A172 (cell line): ENCODE measurements at places on chromosomes 5 and 9.

DNA sequence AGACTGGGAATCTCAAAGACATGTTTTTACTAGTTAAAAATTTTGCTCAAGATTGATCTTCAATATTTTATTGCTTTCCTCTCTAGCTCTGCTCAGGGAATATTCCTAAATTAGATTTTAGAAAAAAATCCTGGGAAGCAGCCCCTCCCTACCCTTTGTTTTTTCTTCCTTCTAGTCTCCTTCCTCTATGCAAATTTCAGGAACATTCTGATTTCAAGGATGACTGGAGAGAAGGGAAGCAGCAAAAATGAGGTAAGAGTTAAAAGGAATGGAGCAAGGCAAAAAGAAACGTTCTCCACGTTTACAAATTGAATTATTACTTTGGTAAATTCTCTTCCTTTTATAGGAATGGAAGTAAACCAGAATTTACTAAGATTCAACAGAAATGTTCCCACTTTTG is 493.4 kb upstream of the TUSC1 start:
- DNase-seq = peak; percentile 14

- DNase-seq = peak; percentile 72
Observed at GRCh38 chr9:18905028-18905882, 127.8 kb downstream of the SAXO1 start.

DNA sequence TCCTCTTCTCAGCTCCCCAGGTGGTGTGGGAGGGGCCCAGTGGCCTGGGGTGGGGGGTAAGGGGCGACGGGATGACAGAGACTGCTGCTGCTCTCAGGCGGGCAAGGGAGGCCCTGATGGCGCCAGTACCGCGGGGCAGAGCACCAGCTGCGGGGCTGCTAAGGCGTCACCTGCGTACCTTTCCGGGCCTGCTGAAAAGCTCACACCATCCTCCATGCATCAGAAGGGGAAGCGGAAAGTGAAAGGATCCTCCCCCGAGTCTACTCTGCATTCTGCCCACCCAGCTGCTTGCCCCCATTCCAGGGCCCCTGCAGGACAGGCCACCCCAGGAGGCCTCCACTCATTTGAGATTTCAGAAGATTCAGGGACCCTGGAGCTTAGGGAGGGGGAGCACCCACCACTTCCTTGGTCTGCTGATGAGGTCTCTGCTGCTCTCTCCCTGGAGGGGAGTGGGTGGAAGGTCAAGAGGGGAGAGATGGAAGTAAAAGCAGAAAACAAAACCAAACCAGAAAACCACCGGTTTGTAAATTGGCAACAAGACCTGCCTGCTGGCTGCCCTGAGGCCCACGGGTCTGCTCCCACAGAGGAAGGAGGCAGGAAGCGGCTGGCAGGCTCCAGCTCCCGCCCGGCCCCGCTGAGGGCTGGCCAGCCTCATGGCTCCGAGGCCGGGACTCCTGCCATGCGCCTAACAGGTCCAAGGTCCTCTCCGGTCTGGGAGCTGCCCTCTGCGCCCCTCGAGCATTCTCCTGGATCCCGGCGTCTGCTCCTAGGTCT is 33.6 kb downstream of the PRRT1B start:
- DNase-seq = no peak

- DNase-seq = no peak
Observed at GRCh38 chr5:72505539-72506157, 1.6 kb downstream of the ZNF366 start.

DNA sequence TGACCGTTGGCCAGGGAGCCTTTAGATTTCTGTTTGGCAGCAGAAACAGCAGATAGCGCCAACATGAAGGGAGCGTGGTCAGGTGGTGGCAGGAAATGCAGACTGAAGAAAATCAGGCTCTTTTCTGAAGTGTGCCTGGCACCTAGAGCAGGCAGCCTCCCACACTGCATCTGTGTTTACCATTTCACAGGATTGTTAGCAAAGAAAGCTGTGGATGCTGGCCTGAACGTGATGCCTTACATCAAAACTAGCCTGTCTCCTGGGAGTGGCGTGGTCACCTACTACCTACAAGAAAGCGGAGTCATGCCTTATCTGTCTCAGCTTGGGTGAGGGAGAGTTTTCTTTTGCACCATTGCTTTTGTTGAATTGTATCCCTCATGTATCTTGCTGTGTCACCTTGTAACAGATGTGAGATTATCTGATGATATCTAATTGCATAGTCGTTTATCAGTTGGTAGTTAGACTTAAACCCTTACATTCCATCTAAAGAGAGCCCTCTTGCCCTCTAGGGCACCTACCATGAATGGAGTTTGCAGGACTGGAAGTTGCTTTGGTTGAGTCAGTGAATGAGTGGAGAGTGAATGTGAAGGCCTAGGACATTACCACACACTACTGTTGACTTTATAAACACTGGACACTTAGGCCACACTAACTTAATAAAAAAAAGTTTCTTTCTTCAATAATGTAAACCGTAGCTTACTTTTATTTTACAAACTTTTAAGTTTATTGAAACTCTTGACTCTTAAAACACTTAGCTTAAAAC is 42.8 kb downstream of the ACO1 start:
- no peak for DNase-seq

- peak; percentile 37 for DNase-seq
Observed at GRCh38 chr5:170591054-170591453, 87.2 kb downstream of the KCNIP1 start.

DNA sequence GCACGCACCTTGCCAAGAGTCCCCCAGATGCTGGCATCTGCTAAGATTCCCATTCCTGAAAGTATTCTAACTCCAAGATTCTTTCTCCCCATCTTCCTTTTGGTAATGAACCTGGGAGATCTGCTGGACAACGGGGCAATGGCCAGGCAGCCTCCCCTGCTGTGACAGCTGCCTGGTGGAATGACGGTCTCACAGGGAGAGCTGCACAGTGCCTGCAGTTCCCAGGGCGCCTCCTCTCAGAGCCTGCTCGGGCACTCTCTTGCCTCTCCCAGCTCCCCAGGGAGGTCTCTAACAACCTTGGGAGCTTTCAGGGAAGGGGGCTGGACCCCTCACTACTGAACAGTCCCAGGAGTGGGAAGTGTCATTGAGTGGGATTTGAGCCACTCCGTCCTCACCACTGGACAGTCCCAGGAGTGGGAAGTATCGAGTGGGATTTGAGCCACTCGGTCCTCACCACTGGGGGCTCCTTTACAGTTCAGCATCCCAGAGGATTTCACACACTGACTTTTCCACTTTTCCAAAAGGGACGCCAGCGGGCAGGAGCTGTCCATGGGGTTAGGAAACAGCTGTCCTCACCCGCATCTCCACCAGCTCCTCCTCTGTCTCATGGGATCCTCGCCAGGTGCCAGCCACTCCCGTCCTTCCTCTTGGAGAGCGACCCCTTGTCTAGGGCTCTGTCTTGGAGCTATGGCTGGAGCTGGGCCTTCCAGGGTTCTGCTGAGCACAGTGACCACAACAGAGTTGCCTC is 65.7 kb downstream of the ADAMTS2 start:
- DNase-seq = no peak

DNA sequence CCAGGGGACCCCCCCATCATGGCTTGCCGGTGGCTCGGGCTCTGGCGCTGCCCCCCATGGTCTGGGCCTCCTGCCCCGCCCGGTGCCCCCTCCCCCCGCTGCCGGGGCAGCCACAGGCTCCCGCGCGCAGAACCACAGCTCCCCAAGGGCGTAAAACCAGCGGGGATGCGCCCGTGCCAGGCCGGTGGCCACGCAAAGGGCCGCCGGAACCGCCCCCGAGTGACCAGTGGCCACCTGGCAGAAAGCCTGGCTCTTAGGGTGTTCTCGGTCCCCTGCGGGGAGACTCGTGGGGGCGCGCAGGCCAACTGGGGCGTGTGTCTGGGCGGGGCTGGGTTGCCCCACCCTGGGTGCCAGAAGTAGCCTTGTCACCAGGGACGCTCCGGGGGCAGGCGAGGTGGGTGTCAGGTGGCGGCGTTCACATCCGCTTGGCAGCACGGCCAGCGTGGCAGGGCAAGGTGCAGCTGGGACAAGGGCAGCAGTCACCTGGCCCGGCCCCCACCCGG is 515 bp upstream of the AGPAT2 start:
- no peak for DNase-seq

DNA sequence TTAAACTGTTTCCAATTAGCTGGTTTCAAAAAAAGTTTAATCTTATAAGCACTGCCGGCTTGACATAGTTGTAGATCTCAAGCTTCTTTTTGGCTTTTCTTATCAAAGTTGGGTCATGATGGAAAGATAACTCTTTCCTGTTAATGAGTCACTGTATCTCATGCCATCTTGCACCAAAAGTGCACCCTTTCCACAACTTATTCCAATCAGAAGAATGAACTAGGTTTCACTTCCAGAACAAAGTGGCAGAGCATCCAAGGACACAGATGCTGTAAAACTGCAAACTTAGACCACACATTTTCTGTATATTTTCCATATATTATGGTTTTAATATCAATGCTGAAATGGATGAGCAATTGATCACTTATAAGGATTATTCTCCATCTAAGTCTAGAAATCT is 198.2 kb downstream of the GLIS3 start:
- peak; percentile 32 for DNase-seq

GRCh38 chr9:126509718-126510117 is 104.0 kb upstream of the LMX1B start:
- DNase-seq = no peak

DNA sequence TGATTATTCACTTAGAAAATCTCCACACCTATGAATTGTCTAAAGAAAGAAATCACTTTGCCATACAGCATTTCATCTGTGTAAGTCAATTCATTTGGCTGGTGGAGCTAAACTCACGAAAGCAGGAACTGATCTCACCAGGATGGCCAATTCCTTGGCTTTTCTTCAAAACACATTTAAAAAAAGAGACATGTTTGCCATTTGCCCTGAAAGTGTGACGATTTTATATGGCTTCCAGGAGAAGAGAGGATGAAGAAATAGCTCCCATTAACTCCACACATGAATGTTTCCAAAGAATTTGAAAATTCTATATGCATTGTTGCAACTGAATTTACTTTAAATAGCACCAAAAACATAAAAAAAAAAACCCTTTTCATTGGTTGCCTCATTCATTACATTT is 334.7 kb downstream of the DMRT2 start:
- DNase-seq = no peak

DNA sequence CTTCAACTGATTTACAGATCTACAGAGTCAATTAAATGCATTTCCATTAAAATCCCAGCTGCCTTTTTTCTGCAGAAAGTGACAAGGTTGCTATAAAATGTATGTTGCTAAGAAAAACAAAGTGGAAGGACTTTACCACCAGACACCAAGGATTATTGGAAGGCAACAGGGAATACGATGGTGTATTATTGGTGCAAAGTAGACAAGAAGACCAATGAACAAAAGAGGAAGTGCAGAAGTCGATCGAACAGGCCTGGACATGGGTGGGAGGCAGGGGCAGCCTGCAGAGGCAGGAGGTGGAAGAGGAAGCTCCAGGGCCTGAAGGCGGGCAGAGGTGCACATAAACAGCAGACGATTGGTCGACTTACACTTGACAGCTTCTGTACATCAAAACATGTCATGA is 10.6 kb upstream of the SLC6A19 start:
- no peak for DNase-seq

DNA sequence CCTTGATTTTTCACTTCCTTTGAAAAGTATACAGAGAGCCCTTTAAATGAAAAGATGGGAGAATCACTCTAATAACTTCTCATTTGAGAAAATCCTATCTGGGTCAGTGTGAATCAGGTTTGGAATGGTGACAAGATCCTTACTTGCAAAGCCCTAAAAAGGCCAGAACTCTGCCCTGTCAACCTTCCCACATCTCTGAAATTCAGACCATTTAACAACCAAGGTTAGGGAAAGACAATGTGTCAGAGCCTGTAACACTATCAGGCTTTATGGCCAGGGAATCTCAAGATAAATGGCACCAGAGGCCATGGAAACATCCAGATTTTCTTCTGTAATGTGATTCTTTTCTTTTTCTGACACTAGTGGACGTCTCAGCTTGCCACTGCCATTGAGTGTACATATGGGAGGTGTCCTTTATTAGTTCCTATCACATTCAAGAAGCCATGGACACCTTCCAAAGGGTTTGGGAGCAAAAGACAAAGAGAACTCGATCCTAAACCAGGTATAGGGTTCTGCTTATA is 165.7 kb upstream of the GPR151 start:
- no peak for DNase-seq

GRCh38 chr9:4301971-4302427 is 2.1 kb upstream of the GLIS3 start:
- DNase-seq = peak; percentile 83

DNA sequence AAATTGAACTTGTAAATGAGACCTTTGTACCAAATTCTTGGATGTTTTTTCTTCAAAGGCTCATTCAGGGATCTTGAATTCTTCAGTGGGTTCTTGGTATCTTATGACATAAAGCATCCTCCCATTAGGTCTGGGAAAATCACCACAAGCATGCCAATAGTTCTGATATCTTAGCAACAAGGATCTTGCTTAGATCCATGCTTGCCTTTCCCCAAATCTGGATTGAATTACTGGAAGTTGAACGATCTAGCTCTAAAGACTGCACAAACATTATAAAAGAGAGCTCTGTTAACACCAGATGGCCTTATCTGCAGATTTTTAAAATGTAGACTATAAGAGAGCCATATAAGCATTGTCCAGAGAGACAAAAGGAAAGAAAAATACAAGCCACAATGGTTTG is 266.3 kb downstream of the RAB3C start:
- no peak for DNase-seq

GRCh38 chr5:148909040-148909439 is 82.6 kb downstream of the ADRB2 start:
- peak; percentile 47 for DNase-seq

GRCh38 chr5:624118-624950 is 12.2 kb downstream of the CEP72 start:
- DNase-seq = no peak

DNA sequence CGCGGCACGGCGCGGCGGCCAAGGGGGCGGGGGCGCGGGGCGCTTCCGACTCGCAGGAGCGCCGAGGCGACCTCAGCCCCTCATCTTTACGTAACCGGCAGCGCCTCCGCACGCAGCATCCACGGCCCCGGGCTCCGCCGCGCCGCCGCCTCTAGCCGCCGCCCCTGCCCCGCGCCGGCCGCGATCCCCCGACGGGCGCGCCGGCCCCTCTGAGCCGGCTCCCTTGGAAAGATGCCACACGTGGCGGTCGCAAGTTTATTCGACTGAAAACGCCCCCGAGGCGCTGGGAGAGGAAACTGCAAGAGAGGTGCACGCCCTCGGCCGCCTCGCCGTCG is 1.0 kb downstream of the KLF9 start:
- DNase-seq = no peak

DNA sequence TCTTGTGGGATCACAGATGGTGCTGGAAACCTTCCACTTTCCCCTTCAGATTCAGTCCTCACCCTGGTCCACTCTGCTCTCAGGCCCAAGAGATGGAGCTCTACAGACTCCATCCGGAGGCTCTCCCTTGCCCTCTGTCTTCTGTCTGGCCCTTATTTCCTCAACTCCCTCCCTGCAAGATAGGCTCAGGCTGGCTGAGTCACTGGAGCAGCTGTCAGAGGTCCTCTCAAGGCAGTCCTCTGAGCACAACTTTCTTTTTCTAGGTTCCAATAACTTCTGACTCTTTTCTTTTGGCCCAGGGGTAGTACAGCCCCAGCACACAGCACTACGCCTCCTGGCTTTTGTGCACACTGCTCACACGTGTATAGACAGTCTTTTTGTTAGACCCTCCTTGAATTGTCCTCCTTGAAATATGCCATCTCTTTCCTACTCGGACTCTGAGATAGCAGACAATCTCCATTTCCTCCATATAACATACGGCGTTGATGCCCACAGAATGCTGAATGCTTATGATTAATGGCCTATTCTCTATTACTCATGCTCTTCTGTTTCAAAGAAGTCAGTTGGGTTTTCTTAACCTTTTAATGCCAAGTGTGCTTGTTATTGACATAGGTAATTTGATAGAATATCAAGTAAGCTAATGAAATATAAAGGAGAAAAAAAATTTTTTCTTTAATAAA is 193.1 kb downstream of the SLC12A2 start:
- DNase-seq = peak; percentile 56
